CD8-positive, alpha-beta memory T cell (primary cell): ENCODE measurements at places on chromosomes 2 and 18. TPM values are rescaled to one million over a fixed set of nuclear protein-coding genes. Genes with fewer than 3 reads are reported as not detected.

DNA sequence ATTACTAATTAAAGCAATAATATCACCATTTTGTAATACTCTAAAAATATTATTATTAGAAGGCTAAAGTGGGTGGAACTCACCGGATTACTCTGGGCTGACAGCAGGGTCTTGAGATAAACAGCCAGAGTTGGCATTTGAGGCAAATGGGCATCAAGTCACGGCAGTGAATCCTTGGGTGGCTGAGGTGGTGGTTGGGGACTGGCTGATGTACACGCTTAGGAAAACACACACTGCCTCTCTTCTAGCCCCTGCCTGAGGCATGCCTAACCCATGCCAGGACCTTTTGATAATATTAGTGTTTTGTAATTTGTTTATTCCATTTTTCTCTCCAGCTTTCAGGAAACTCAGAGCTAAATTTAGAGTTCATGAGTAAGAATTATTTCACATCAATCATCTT lies 76.8 kb downstream of the ACKR3 start:
- DNase-seq: no peak

- no peak for DNase-seq
Measured at GRCh38 chr2:238019962-238020361, 40.8 kb upstream of the SCLY start.

Gene UGT1A8
- total RNA-seq: not detected

GRCh38 chr18:54280220-54280569 lies 10.9 kb downstream of the POLI start:
- DNase-seq: no peak

GRCh38 chr2:33304032-33304864 lies 172.2 kb upstream of the RASGRP3 start:
- DNase-seq: no peak

- DNase-seq: no peak
Measured at GRCh38 chr2:160221391-160222276, 21.6 kb upstream of the ITGB6 start.

Gene DNER
- not detected for total RNA-seq

GRCh38 chr2:234555616-234556249 lies 58.9 kb upstream of the ARL4C start:
- DNase-seq: no peak

Gene SCYGR4
- not detected for total RNA-seq

DNA sequence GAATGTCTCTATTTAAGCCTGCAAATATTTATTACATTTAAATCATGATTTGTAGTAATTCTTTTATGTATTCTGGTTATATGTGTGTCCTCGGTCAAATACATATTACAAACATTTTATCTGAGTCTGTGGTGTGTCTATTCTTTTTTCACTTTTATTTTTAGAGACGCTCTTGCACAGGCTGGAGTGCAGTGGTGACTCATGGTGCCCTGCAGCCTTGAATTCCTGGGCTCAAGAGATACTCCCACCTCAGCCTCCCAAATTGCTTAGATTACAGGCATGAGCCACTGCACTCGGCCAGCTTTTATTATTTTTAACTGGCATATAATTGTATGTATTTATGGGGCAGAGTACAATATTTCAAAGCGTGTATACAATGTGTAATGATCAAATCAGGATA lies 47.5 kb downstream of the ARID5A start:
- no peak for DNase-seq
